T-helper 2 cell (primary cell): ENCODE measurements at places on chromosomes 2 and 18.

- no peak for DNase-seq
Observed at GRCh38 chr2:44883356-44883755, 58.1 kb upstream of the SIX3 start.

- DNase-seq = no peak
Observed at GRCh38 chr2:235265348-235265965, 228.4 kb upstream of the AGAP1 start.

DNA sequence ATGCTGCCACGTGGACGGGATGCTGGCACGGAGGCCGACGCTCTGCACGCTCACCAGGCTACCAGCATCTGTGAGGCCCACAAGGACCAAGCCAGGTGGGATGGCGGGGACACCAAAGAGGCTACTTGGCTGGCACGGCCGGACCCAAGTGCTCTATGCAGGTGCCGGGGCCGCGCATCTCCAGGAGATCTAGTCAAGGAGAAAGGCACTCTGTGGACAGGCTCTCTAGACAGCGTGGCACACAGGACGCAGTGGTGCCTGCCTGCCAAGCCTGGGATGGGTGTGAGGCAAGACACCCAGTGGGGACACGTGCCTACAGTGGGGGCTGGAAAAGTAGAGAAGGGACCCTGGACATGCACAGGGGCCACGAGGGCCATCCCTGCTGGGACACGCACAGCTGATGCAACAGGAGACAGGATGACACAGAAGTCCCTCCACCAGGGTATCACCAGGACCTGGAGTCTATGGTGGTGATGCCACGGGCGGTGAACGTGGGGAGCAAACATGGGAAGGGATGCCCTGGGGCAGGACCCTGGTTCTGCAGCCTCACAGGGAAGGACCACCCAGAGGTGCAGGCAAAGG, 28.5 kb downstream of the ZNF516 start:
- DNase-seq = no peak

DNA sequence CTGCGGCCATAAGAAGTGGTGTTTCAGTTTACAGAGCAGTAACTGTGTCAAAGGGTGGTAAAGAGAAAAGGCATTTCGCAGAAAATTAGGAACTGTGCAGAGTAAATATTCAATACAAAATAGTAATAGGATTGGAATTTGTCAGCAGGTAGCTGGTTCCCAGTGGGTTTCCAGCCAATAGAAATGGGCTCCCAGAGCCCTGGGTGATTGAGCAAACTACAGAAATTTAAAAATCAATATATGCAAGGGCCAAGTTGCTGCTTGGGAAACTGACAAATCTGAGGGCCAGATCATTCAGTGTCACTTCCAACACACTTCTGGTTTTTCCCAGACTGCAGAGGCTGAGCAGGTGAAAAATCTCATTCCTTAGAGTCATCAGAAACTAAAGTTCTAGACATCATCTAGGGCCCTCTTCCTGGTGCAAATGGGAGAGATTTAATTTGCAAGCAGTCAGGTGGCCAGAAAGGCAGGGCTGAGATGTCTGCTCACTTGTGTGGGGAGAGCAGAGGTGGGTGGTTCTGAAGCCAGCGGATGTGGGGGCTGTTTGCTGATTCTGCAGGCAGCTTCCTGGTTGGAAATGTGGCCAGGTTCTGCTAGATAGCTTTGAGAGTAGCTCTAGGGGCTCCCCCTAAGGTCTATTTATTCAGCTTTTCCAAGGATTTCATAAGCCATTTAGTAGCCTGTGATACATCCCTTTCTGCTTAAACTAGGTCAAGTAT, 182.4 kb downstream of the NCK2 start:
- peak; percentile 49 for DNase-seq

DNA sequence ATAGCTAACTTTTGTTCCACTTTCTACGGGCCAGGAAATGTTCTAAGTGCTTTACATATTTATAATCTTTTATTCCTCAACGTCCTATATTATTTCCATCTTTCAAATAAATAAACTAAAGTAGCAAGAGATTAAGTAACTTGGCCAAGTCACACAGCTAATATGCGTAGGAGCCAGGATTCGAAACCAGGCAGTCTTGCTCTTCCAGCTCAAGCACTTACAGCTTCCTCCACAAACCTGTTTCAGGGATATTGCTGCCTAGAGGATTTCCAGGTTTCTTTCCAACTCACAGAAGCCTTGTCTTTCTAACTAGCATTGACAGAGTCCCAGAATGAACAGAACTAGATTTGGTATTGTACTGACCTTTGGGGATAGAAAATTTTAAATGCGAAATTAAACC, 102.5 kb downstream of the FIGN start:
- no peak for DNase-seq

DNA sequence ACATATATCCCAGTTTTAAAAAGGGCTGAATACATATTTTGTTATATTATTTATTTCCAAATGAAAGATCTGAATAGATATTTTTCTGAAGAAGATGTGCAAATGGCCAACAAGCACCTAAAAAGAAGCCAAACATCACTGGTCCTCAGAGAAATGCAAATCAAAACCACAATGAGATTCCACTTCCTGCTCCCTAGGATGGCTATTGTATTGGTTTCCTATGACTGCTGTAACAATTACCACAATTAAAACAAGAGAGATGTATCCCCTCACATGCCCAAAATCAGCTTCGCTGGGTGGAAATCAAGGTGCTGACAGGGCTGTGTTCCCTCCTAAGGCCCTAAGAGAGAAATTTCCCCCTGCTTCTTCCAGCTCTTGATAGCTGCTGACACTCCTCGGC, 23.2 kb downstream of the ABCB11 start:
- no peak for DNase-seq

DNA sequence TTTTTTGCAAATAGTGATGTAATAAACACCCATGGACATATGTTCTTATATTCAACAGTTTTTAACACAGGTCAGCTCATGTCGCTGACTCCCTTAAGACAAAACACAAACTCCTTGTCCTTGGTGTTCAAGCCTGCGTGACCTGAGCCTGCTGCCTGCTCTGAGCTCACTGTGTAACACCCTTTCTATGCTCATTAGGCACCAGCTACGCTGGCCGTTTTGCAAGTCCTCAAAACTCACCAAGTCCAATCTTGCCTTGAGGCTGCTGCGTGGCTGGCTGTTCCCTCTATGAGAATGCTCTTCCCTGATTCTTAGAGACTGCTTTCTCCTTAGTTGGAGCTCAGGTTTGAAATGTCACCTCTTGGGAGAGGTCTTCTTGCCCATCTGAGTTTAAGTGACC, 100.5 kb upstream of the GLI2 start:
- no peak for DNase-seq

- DNase-seq = no peak
Observed at GRCh38 chr2:105576440-105577241, 168.1 kb upstream of the NCK2 start.

DNA sequence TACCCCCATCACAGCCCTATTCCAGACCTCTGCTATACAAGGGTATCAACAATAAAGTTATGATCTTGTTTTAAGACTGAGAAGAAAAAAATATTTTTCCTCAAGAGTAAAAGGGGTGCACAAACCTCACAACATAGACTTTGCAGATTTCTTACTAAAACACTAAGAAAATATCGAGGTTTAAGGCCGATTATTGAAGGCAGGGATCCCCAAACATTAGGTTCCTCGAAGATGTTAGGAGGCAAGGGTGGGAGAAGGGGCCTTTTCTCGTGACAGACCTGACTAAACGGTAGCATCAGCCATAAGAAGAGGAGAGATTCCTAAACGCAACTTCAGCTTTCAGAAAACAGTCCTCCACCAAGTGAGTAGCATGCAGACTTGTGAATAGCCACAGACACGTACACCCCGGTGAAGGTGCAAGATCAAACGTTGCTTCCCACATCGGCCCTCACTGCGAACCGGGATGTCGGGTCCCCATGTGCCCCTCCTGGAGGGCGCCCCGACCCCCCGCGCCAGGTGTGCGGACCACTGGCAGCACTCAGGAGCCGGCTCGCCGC, 678 bp downstream of the PIAS2 start:
- no peak for DNase-seq

GRCh38 chr2:10475811-10476660, 27.9 kb upstream of the ODC1 start:
- no peak for DNase-seq

- DNase-seq = no peak
Observed at GRCh38 chr2:74863802-74864248, 29.9 kb downstream of the HK2 start.

- no peak for DNase-seq
Observed at GRCh38 chr2:208012449-208012848, 12.9 kb downstream of the PLEKHM3 start.

DNA sequence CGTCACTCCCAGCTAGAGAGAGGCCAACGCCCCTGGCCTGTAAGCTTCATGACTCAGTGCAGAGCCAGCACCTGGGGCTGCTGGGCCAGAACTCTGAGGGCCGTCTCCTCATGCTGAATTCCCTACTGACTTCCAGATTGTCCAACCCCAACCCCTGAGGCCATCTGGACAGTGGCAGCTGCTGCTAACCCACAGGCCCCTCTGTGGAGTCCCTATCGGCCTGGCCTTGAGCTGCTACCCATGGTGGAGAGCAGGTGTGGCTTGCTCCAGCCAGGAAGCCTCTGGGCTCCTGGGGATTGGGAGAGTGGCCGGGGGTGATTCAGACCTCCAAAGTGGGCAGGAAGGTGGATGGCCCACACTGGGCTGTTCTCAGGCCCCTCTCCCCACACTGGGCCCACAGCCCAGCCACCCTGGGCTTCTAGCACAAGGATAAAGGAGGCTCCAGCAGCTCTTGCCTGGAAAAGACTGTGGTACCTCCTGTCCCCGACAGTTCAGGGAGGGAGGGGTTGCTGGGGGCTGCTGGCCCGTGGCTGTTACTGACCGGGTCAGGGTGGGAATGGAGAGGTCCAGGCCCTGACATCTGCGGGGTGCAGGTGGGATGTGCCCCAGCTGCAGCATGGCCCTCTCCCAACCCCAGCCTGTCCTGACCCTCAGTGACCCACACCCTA, 8.2 kb downstream of the TEKT4 start:
- DNase-seq = no peak

DNA sequence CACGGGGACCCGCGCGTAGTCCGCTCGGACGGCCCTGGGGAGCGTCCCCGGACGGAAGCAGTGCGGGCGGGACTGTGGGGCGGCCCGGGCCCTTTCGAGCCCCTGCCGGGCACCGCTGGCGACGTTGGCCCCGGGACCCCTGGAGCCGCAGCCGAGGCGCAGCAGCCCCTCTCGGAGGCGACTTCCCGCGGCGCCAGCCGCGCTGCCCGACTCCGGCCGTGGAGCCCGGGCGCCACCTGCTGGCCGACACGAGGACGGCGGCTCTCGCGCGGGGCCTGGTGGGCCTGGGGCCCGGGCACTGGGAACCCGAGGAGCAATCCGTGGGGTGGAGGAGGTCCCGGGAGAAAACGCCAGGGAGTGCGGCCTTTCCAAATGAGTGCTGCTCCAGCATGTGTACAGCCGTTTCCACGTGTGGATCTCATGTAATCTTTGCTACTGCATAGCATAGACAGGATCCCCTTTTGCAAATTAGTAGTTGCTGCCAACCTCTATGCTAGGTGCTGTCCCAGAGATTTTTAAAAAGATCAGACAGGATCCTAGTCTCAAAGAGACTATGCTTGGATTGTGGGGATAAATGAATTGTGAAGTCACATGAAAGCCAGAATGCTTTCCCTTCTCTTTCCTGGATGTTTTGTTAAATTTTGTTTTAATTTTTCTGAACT, 4.0 kb downstream of the ID2 start:
- DNase-seq = peak; percentile 73

DNA sequence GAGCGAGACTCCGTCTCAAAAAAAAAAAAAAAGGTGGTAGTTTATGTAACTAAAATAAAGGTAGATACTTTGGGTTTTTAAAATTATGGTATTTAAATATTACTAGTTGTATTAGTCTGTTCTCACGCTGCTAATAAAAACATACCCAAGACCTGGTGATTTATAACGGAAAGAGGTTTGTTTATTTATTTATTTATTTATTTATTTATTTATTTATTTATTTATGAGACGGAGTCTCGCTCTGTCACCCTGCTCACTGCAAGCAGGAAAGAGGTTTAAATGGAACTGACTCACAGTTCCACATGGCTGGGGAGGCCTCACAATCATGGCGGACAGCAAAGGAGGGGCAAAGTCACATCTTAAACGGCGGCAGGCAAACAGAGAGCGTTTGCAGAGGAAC, 196.0 kb downstream of the CALCRL start:
- no peak for DNase-seq

DNA sequence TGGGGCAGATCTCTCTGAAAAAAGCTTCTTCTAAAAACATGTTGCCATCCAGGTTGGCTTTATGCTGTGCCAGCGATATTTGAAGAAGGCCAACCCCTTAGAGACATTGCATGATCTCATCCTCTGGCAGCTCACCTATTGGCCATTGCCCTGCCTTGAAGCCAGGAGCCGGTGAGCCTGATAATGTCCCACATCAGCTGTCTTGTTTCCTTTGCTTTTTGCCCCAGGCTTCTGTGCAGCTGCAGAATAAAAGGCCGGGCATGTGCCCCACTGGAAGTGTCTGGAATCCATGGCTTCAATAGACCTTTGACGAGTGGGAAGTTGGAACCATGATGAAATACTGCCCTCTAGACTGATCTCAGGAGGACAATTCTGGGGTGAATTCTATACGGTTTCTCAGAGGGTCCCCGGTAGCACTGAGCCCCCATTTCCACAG, 523.5 kb upstream of the ZEB2 start:
- no peak for DNase-seq

DNA sequence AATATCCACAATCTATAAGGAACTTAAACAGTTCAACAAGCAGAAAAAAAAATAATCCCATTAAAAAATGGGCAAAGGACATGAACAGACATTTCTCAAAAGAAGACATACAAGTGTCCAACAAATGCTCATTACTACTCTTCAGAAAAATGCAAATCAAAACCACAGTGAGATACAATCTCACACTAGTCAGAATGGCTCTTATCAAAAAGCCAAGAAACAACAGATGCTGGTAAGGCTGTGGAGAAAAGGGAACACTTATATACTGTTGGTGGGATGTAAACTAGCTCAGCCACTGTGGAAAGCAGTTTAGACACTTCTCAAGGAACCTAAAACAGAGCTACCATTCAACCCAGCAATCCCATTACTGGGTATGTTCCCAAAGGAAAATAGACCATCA, 7.2 kb upstream of the CRYGB start:
- DNase-seq = peak; percentile 13

DNA sequence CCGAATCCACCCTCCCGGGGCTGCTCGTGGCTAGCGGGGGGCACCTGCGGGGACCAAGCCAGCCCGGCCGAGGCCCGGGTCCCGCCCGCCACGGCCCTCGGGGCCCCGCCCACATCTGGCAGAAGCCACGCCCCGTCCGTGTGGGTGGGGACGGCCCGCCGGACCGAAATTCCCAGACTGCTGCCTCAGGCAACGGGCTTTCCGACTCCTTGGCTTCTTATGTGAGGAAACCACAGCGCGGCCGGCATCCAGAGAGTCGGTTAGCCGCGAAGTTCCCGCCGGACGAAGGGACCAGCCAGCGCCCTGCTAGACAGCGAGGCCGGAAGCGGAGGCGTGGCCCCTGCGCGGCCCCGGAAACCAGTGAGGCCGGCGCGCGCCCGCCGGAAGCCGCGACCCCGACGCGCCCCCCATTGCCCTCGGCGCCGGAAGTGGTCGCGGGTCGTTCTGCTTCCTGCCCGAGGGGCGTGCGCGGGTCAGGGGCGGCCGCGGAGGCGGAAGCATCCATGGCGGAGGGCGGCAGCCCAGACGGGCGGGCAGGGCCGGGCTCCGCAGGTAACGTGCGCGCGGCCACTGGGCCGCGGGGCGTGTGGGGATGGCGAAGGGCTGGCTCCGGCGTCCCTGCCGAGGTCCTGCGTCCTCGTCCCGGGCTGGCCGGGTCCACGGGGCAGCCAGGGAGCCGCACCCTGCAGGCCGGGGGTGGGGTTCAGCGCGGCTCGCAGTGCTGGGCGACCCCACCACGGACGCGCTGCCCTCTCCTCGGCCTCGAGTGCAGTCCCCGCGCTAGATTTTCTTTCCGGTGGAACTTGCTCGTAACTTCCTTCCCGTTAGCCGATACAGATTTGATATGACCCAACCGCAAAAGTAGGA, at the start of gene ASB1:
Gene ASB1 (plus strand): TSS at position 360 of the 867 bp plus-strand sequence. CDS start 144 bp downstream, at position 504.
- DNase-seq = peak; percentile 58
